Mucosa of gallbladder (tissue), 1 donor: ENCODE measurements at places on chromosomes 1 and 21.

DNA sequence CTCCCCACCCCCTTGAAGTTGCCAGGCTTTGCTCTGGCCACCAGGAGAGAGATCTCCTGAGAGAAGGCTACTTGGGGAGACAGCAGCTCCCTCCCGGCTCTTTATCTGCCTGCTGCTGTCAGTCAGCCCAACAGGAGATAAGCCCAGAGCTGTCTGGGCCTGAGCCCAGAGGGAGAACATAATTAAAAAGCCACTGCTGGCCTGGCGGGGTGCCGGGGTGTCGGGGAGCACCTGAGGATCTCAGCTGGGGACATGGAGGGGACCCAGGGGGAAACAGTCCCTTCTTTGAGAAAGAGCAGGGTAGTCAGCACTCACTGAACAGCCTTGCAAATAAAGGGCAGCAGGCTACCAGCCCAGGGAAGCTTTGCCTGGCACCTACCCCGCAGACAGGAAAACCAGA lies 17.9 kb downstream of the VWA5B1 start:
- no peak for DNase-seq

DNA sequence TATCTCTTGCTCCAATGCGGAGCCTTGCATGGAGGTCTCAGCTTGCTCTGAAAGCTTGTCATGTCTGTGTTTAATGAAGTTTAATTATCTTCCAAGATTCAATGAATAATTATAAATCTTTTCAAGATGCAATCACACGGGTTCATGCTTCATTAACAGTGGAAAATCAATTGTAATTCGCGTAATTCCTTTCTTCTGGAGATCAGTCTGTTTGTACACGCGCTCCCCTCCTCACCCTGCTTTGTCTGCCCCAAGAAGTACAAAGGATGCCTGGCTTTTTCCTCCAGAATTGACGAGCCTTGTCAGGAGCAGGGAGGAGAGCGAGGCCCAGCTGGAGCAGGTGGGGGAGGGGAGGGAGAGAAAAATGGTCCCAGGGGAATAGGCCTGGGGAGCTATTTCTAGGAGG lies 65.0 kb upstream of the DISP3 start:
- no peak for DNase-seq

- DNase-seq = peak; percentile 23
Measured at GRCh38 chr1:244952940-244953339, 88.6 kb upstream of the HNRNPU start.

DNA sequence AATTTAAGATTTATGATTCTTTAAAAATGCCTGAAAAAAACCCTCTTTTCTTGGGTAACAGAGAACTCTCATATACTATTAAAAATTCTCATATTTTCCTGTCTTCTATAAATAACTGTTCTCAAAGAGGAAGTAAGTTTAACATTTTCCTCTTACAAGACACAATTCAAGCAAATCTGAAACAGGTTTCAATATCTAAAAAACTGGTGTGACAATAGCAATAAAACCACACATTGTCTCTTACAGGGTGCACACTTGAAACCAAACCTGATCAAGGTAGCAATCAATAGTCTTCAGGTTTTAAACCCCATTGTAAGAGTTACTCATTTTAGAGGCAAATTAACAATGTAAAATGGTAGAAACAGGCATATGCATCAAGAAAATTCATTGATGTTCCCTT lies 28.0 kb downstream of the FUBP1 start:
- DNase-seq = no peak

- DNase-seq = no peak
Measured at GRCh38 chr1:206896261-206896660, 982 bp upstream of the IL24 start.

DNA sequence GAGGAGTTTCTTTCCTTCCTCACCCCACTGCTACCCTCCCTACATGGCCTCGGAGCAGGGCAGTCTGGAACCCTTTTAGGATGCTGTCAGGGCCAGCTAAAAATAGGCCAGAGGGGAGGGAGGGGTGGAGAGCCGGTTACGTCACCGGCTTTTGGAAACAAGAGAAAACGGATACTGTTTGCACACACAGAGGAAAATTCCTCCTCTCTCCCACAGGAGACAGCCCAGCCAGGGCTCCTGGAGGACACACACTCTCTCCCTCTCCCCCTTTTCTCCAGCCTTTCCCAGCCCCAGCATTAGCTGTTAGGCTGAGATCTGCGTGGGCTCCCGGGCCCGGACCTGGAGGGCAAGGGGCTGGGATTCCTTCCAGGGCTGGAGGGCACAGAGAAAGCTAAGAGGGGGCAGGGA lies 20.0 kb upstream of the ALDH4A1 start:
- peak; percentile 83 for DNase-seq

DNA sequence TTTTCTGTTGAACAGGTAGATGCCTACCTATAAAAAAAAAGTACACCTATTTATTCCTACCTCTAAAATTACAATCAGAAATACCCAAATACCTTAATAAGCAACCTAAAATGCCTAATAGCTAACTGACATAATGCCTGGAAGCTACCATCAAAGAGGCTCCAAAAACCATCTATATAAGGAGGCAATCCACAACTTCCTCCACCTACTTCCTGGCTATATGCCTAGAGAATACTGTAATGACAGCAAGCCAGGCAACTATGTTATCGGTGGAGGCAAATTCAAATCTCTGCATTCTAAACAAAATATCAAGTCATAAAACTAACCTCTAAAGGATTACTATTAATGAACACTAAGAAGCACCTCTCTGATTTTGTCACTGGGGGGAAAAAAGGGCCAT lies 10.1 kb downstream of the ZNF644 start:
- no peak for DNase-seq

GRCh38 chr1:6958407-6959030 lies 173.3 kb downstream of the CAMTA1 start:
- no peak for DNase-seq

GRCh38 chr1:190320952-190321351 lies 156.7 kb downstream of the BRINP3 start:
- DNase-seq = no peak

DNA sequence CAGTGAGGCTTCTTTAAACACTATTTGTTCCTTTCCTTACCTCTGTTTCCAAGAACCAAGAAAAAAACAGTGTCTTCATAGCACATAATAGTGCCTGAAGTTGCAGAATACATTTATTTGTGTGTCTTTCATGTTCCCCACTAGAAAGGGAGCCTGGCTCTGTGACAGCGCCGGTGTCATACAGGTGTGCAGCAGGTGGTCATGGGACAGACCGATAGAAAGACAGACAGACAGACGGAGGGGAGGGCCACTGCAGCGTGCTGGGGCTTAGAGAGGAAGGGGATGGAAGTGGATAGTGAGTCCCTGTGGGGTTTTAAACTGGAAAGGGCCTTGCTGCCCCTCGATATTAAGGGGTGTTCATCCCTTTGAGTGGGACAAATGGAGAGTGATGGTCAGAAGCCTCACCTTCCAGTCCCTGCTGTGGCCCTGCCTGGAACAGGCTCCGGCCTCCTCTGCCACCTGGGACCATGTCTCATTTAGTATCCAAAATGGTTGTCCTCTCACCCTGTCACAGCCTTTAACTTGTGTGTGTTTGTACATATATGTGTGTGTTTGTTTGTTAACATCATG lies 152.9 kb downstream of the PGBD5 start:
- no peak for DNase-seq

GRCh38 chr1:186104459-186104858 lies 270.6 kb downstream of the TPR start:
- no peak for DNase-seq

DNA sequence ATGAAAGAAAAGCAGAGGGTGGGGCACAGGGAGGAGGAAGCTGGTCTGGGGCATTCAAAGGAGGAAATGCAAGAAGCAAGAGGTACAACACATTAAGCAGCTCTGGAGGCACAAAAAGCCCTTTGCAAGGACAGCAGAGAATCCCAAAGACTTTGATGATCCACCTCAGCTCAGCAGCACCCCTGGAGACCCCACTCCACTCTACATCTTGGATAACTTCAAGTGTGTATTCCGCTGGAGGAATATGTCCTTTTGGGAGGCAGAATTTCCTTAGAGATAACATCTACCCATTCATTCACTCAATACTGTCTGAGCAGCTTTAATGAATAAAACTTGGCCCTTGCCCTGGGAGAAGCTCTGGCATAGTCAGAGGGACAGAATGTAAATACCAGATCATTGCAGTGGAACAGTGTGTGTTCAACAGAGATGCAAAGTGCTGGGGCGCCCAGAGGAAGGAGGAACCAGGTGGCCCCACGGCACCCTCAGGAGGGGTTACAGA lies 599.7 kb downstream of the KIF26B start:
- DNase-seq = no peak

DNA sequence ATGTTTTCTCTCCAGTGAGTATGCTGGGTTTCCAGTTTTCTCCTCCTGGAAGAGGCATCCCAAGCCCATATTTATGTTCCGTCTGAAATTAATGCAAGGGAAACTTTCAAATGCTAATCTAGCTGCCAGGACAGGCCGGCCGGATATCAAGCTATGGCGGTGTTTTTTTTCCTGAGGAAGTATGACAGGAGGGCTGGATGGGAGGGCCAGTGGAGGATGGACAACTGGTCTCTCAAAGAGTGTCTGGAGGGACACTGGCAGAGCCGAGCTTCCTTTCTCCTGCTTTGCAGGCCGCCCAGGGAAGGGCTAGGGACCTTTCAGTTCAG lies 212.7 kb downstream of the TRABD2B start:
- DNase-seq = no peak

DNA sequence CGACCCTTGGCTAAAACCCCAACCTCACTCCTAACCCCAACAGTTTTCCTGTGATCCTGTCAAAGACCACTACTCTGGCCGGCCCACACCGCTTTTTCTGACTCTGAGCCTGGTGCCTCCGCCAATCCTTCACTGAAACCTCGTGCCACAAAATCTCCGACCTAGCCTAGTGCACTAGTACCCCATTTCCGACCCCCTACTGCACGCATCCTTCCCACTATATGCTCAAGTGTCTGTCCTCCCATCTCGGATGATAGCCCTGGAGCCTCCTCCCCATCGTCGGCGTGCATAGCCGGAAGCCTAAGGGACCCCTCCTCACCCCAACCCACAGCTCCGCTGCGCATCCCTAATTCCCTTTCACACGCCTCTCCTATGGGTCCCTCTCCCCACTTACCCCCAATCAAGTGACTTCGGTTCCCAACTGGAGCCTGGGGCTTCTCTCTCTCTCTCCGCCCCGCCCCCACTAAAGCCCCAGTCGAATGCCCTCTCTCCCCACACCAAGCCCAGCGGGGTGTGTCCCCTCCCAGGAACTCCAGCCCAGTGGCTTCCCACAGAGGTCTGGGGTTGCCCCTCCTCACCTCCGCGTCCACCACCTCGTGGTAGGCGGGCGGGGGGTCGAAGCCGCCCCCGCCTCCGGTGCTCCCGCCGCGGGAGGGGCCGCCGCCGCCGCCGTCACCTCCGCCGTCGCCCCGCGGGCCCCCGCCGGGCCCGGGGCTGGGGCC lies 791 bp downstream of the USP24 start:
- DNase-seq = peak; percentile 21

DNA sequence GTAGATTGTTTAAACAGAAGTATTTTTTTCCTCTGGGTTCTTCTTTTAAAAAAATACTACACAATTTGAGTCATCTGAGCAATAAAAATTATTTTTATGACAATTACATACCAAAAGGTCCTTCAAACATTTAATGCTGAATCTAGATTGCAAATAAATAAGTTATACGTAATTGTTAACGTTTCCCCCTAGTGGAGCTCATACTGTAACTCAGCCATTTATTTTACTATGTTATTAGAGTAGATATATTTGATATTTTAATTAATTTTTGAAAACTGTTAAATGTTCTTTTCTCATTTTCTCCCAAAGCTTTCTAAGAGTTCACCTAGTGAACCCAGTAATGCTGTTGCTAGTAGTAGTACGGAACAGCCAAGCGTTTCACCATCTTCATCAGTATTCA lies 33.5 kb downstream of the ZMYM1 start:
- DNase-seq = no peak

GRCh38 chr1:205319081-205320018 lies 2.2 kb downstream of the NUAK2 start:
- peak; percentile 83 for DNase-seq

GRCh38 chr1:41950820-41951219 lies 32.1 kb upstream of the HIVEP3 start:
- no peak for DNase-seq

- DNase-seq = peak; percentile 90
Measured at GRCh38 chr1:154419620-154420571, 14.8 kb downstream of the IL6R start.

GRCh38 chr1:235409042-235409820 lies 42.0 kb downstream of the TBCE start:
- no peak for DNase-seq

DNA sequence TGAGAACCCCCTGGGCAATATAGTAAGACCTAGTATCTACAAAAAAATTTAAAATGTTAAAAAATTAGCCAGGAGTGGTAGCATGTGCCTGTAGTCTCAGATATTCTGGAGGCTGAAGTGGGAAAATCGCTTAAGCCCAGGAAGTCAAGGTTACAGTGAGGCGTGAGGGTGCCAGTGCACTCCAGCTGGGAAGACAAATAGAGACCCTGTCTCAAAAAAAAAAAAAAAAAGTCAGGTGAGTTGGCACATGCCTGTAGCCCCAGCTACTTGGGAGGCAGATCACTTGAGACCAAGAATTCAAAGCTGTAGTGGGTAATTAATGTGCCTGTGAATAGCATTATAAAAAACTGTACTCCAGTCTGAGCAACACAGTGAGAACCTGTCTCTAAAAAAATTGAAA lies 4.6 kb downstream of the BECN2 start:
- no peak for DNase-seq

- DNase-seq = peak; percentile 54
Measured at GRCh38 chr1:52127181-52128180, 14.4 kb upstream of the ZFYVE9 start.

- no peak for DNase-seq
Measured at GRCh38 chr21:45905196-45905595, 76.4 kb upstream of the COL6A1 start.

DNA sequence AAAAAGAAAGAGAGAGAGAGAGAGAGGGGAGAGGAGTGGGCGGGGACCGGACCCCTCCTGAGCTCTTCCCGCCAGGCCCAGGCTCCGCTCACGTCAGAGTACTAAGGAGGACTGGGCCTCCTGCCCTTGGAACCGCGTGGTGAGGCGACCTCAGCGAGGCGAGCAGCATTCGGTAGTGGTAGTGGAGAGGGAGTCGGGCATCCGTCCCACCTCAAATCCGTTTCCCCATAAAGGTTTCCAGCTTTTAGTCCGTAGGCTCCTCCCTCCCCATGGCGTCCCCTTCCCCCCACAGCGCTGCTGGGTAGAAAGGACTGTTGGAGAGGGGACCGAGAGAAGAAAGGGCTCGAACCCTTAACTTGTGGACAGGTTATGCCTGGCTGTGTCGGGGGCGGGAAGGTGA lies 124.4 kb upstream of the BARHL2 start:
- DNase-seq = no peak

DNA sequence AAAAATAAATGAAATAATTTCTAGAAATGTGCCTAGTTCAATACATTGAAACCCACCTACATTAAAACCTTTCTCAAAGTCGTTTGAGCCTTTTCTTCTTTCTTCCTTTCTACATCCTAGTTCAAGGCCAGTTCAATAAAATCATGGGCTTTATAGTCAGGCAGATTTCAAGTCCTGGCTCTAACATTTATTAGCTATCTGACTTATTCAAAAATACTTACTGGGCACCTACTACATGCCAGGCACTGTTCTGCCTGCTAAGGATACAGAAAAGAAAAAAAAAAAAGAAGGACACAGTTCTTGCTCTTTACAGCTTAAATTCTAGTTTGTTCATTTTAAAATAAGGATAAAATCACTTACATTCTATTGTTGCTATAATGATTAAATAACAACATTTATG lies 134.2 kb upstream of the FGGY start:
- no peak for DNase-seq

- no peak for DNase-seq
Measured at GRCh38 chr1:110321846-110322245, 17.3 kb upstream of the RBM15 start.
